Choroid plexus epithelial cell (primary cell): ENCODE measurements at places on chromosomes 12 and 14.

- no peak for DNase-seq
These were observed 104.9 kb upstream of the SOX5 start for GRCh38 chr12:24054416-24054815.

DNA sequence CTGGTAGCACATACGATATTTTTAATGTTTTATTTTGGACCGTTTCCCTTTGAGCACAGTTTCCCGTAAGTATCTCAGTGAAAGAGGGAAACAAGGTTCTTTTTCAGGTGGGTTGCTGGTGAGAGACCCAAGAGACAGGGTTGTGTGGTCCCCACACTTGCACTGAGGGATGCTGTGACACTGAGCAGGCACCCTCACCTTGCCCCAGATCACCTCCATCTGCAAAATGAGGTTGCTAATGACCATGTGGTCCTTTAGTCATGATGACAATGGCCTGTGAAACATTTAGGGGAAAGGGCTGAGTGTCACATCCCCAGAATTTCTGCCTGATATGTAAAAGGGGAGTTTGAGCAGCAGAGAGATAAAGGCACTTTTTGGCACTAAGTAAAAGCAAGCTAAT, 4.3 kb downstream of the CCND2 start:
- DNase-seq = no peak

GRCh38 chr14:51458563-51458955, 193.2 kb upstream of the FRMD6 start:
- DNase-seq = peak; percentile 70

DNA sequence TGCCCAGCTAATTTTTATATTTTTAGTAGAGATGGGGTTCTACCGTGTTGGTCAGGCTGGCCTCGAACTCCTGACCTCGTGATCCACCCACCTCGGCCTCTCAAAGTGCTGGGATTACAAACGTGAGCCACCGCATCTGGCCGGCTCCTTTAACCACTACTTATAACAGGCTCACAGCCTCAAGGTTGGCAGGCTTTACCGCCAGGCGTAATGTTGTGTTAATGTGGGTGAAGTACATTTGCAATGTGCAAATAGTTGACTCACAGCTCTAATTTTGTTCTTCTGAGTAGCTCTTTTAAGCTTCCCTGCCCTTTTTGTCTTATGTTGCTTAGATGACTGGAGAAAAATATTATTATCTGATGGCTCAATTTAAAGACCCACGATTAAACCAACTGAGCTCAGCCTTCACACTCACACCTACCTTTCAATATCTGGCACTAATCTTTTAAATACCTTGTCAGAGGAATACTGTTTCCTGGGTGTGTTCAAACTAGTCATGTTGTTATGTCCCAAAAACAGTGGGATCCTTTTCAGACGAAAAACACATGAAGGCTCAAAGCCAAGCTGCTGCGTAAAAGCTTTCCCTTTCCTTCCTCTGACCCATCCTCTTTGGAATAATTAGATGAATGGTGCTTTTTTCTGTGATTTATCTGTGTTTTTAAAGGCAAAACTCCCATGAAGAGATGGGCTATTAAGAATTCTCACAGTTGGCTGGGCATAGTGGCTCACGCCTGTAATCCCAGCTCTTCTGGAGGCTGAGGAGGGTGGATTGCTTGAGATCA, 57.2 kb upstream of the USP44 start:
- DNase-seq = peak; percentile 24

- no peak for DNase-seq
These were observed 919 bp downstream of the PSMA3 start for GRCh38 chr14:58245562-58245961.
